ELF-1 (cell line): ENCODE measurements at places on chromosomes 3 and 15.

- DNase-seq, result no peak
Measured at GRCh38 chr3:98564282-98565005, 29.0 kb downstream of the CPOX start.

GRCh38 chr3:138945709-138946662, 951 bp downstream of the FOXL2 start:
- peak; percentile 66 for DNase-seq

DNA sequence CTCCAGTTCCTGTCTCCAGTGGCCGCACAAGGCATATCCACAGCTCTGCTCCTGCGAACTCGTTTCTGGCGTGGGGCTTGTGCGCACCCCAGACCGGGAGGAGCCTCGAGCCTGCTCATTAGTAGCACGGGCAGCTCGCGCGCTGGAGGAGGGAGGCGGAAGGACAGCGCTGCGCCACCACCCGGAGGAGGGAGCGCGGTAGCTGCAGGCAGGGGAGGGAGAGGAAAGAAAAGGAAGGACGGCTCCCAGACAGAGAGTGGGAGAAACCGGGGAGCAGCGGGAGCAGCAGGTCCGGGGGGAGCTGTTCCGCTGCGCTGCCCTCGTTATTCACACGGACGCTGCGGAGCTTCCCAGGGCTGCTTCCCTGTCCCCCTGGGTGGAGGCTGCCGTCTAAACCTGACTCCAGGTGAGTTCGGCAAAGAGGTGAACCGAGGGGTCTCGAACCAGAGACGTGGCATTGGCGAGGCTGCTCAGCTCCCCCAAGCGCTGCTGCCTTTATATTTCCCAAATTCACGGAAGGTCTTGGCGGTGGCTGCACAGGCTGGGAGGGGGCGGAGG, 121.3 kb upstream of the ZNF717 start:
- peak; percentile 79 for DNase-seq

DNA sequence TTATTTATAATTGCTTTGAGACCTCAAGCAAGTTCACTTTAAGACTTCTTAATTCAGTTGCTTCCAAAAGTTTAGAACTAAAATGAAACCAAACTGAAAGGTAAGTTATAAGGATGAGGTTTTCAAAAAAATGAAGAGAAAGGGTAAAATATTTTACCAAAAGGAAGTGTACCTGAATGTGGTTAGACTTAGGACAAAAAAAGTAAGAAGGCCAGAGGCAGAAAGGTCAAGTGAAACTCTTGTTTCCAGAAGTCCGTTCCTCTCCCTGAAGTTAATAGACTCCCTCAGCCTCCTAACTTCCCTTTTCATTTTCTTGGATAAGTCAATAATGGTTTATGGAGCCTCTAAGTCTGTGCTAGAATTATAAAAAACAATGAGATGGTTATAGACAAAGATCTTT, 16.6 kb downstream of the BTLA start:
- no peak for DNase-seq

DNA sequence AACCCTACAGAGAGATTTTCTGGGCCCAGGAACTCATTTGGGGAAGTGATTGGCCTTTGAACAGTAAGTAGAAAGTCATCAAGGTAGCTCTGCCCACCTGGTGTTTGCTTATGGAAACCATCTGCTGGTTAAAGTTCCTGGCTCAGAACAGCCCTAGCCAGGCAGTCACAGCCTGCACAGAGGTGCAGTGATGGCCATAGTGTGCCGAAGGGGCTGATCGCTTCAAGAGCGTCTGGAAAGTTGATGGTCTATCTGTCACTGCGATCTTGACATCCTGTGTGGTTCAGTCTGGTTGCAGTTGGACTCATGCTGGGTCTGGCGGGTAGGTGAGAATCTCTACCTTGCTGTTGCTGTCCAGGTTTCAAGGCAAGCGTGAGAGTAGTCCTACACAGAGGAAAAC, 151.6 kb downstream of the SLCO3A1 start:
- DNase-seq, result no peak

- no peak for DNase-seq
Measured at GRCh38 chr3:24017305-24017704, 72.2 kb downstream of the NR1D2 start.

GRCh38 chr15:76338486-76339304, 2.1 kb downstream of the ISL2 start:
- peak; percentile 10 for DNase-seq

DNA sequence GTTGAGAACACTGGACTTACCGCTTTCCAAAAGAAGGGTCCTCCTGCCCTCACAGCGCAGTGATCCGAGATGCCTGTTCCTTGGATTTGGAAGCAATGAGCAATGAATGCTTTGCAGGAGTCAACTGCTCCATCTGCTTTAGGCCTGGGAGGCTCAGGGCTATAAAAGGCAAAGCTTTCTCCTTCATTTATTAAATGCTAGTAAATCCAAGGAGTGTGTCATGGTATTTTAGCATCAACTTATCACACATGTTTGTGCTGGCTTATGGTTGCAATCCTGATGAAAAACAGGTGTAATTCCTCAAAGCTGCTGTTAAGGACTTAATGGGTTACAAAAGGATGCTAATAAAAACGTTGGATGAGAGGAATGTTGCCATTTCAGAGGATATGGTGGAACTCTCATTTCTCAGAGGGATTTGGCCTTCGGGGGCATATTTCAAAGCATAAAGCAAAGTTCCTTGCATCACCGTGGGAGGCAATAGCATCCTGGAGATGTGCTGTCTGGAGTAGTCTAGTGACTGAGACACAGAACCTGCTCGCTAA, 158.5 kb upstream of the TPM1 start:
- no peak for DNase-seq

DNA sequence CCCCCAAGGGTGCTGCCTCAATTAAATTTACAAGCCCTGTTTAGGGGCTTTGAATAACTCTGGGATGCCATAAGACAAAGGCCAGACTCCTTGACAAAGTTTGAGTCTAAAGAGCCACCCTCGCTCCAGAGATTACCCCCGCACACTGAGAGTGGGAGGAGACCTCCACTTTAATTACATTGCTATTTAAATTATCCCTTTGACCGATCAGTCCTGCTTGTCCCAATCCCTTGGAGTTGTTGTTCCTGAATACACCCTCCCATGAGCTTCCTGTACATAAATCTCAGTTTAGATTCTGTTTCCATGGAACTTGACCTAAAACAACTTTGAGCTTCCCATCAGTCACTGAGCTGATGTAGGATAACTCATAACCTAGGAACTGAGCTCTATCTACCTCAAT, 596.3 kb downstream of the PYDC2 start:
- no peak for DNase-seq

DNA sequence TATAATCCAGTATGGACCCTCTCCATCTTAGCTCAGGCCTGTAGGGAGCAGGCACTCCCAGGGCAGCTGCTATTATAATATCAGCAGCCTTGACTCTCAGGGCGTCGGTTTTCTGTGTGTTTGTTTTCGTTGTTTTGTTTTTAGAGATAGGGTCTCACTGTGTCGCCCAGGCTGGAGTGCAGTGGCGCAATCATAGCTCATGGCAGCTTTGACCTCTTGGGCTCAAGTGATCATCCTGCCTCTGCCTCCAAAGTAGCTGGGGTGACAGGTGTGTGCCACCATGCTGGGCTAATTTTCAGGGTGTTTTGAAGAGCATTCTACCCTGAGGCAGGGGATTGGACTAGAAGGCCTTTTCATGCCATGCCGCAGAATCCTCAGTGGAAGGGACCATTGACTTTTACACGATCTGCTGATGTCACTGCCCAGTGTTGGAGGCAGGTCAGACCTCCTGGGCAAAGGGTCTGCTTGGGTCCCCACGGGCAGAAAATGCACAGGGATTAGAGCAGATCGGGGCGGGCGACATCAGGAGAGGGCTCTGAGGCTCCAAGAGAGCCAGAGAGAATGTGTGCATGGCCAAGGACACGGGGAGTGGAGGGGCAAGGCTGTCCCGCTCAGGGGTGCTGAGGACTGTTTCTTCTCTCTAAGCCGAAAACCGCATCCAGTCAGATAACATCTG, 7.8 kb downstream of the MELTF start:
- DNase-seq, result no peak

DNA sequence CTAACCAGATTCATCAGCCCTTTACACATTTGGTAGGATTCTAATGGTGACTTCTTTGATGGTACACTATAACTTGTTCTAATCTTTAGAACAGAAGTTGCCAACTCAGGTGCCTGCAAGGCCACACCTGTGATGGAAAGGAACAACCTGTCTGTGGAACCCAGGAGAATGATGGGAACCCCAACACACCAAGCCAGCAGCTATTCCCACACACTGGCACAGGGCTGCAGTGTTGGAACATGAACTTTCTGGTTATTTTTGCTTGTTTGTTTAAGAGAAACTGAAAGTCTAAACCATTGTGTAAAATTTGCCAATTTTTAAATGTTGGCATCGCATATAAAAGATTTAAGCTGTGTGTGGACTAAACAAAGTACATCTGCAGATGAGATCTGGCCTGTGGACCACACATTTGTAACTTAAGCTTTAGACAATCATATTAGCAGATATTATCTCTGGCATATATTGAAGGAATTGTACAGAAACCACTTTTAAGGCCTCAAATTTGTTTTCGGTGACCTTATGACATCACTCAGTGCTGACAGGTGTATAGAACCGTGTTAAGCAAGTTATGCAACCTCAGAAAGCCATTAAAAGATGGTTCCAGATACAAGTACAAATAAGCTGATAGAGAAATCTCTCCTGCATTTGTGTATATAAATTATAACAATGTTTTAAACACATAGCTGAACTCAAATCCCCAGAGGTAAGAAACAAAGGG, 242.9 kb downstream of the SLC9A9 start:
- no peak for DNase-seq

DNA sequence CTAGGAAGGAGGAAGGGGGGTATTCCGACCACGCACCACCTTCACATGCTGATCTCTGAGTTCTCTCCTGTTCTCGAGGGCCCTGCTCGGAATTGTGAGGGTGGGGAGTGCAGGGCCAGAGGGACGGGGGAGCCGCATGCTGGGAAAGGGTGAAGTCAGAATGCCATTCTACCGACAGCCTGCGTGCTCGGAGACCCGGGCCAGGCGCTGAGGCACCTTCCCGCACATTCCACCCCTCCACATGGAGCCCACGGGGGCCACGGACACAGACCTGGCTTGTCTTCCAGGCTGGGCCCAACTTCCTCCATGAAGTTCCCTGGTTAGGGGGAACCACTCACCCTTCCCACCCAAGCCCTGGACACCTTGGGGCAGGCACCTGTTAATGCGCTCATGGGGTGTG, 28.7 kb upstream of the PIGZ start:
- DNase-seq, result no peak

DNA sequence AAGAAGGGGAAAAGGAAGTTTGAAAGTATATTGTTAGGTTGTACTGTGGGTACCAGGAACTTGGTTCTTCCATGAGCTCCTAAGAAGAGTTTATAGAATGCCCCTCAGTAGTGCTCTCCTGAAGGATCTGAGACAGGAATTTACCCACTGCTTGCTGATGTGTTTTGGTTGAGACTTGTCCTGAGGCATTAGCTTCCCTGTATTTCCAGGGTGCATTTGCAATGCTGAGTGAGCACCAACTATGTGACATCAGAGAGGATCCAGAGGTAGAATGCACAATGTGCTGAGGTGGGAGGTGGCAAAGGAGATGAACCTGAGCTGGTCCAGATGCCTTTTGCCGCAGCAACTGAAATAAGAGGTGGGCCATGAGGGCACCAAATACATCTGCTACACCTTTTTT, 64.3 kb upstream of the LRRC3B start:
- DNase-seq, result peak; percentile 20

DNA sequence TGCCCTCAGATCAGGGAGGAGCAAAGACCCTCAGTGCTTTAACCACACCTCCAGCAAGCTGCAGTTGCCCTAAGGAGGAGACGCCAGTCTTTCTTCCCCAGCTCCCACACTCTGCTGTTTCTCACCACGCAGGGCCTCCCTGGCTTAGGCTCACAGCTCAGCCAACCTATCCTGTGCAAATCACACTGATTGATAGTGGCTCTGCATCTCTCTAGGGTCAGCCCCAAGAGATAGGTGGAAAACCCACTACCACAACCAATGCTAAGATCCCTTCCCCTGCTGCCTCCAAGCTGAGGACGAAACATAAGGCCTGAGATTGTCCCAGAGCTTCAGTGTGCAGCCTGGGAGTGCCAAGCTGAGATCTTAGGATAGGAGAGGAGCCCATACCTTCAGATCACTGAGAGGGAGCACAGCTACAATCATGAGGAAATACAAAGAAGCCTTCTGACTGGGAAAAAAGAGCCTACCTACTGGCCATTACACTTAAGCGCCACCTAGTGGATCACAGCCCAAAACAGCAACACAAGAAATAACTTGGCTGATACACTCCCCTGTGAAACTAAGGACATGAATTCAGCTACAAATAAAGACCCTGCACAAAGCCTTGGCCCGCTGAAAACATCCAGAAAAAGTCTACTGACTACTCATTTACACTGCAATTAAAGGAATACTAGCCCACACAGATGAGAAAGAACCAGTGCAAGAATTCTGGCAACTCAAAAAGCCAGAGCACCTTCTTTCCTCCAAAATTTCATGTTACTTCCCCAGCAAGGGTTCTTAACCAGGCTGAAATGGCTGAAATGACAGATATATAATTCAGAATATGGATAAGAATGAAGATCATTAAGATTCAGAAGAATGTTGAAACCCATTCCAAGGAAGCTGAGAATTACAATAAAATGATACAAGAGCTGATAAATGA, 271.5 kb upstream of the DCBLD2 start:
- peak; percentile 72 for DNase-seq

- DNase-seq, result no peak
Measured at GRCh38 chr3:145124900-145125678, 1035.9 kb downstream of the PLOD2 start.

- DNase-seq, result no peak
Measured at GRCh38 chr3:128825117-128825725, 54.2 kb upstream of the ACAD9 start.

DNA sequence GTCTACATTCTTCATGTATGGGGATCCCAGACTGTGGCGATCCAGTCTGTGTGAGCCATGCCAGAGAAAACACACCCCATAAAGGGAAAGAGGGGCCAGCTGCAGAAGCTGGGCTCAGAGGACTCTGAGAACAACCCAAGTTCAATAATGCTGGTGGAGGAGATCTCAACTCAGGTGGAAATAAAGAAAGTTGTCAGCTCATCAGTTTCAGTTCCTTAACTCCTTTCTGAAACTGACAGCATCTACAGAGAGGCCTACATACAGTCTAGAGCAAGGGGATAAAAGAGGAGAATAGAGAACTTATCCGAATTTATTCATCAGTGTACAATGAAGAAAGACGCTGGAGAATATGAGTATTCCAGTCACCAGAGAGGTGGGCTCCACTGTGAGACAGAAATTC, 77.0 kb downstream of the NTRK3 start:
- no peak for DNase-seq

- DNase-seq, result no peak
Measured at GRCh38 chr3:20022954-20023622, 11.0 kb upstream of the PP2D1 start.

GRCh38 chr3:58874248-58874741, 175.5 kb downstream of the CFAP20DC start:
- no peak for DNase-seq
